ENCODE measurements at places on chromosomes 7 and 10. TPM values are rescaled to one million over a fixed set of nuclear protein-coding genes. Genes with fewer than 3 reads are reported as not detected.

VSIR gene
- polyA plus RNA-seq, result 226 TPM

LBX1 gene
- polyA plus RNA-seq, result not detected

TBC1D12 gene
- not detected for polyA plus RNA-seq

UBE2D4 gene
- 13.3 TPM for polyA plus RNA-seq

CYP26C1 gene
- not detected for polyA plus RNA-seq

CALCR gene
- polyA plus RNA-seq, result not detected
